NCI-H2171 treated with DMSO at 0.1 percent for 48 hours (cell line): ENCODE measurements at places on chromosomes 16 and 17.

DNA sequence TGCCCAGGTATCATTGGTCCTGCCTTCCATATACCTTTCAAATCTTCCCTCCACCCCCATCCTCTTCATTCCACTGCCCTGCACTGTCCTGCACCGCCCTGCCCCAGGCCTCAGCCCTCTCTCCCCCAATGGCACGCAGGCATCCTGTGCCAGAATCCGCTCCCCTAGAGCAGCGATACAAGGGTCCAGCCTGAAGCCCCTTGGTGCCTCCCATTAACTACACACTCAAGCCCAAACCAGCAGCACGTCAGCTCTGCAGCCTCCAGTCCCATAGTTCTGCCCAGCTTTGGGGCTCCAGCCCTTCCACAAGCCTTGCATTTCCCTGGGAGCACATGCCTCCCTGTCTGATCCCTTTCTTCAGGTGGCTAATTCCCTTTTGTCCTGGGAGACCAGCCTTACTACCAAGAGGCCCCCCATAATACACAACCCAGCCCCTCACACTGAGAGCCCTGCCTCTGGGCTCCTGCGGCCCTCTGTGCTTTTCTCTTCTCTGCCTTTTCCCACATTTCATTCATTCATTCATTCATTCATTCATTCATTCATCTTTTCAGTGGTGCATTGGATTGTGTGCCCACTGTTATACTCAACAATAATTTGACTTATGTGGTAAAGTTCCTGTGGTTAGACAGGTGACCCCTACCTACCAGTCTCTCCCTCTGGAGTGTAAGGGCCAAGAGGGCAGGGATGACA, 26.8 kb upstream of the DLX3 start:
- DNase-seq, result no peak

GRCh38 chr17:876272-876671, 94.1 kb downstream of the MRM3 start:
- no peak for DNase-seq

DNA sequence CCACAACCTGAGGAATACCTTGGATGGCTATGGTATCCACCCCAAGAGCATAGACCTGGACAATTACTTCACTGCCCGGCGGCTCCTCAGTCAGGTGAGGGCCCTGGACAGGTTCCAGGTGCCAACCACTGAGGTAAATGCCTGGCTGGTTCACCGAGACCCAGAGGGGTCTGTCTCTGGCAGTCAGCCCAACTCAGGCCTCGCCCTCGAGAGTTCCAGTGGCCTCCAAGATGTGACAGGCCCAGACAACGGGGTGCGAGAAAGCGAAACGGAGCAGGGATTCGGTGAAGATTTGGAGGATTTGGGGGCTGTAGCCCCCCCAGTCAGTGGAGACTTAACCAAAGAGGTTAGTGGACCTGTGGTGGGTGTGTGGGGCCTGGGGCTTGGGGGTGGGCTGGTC, 3.1 kb downstream of the NFE2L1 start:
- no peak for DNase-seq

- DNase-seq, result no peak
These were observed 73.0 kb downstream of the HS3ST2 start for GRCh38 chr16:22886927-22887326.

DNA sequence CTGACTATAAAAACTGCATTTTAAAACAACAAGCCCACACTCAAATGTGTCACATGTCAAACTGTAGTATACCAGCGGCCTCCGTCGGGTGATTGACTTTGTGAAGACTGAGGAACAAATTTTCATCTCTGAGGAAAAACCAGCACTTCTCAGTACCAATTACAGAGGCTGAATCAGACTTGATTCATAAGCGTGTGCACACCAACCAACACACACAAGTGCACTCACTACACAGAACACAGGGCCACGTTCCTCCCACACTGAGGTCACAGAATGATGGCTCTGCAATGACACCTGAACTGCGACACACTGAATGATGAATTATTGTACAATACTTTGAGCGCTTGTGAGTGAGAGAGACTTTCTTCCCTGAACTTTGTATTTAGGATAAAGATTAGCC, 29.6 kb downstream of the XPO6 start:
- DNase-seq, result no peak

DNA sequence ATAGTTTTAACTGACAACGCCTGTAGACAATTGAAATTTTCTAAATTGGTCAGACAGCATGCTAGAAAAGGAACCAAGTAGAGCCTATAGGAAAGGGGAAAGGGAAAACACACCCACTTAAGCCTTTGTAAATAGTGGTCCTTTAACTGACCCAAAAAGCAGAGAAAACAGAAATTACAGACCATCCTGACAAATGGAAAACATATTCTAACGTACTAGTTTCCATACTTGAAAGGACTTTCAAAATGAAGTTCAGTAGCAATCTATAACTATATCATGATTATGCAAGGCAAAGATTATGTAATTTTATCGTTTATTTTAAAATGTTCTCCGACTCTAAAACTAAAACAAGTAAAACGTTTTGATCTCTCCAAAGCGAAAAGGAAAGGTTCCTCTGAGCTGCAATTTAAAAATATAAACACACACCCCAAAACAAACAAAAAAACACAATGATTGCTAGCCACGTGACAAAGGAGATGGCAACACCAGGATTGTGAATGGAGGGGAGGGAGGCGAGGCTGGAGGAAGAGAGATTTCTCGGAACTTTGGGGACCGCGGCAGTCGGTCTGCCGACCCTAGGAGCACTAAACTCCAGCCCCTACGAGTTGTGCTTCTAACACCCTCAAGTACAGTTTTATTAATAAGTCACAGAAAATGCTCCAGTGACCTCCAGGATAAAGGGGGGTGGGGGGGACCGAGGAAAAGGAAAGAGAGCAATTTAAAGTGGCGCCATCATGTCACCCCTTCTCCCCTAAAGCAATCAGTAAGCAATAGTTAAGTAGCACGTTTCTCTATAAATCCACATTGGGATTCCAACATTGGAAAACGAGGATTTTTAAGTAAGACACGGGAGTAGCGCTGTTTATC, 1.7 kb downstream of the KANSL1 start:
- DNase-seq, result peak; percentile 81

GRCh38 chr17:17883801-17884200, 47.0 kb upstream of the SREBF1 start:
- no peak for DNase-seq

GRCh38 chr17:49515196-49515770, 20.2 kb downstream of the NGFR start:
- peak; percentile 93 for DNase-seq

GRCh38 chr17:71286625-71287024, 834.2 kb upstream of the SOX9 start:
- DNase-seq, result no peak

GRCh38 chr17:64231567-64232141, 31.4 kb downstream of the TEX2 start:
- no peak for DNase-seq

DNA sequence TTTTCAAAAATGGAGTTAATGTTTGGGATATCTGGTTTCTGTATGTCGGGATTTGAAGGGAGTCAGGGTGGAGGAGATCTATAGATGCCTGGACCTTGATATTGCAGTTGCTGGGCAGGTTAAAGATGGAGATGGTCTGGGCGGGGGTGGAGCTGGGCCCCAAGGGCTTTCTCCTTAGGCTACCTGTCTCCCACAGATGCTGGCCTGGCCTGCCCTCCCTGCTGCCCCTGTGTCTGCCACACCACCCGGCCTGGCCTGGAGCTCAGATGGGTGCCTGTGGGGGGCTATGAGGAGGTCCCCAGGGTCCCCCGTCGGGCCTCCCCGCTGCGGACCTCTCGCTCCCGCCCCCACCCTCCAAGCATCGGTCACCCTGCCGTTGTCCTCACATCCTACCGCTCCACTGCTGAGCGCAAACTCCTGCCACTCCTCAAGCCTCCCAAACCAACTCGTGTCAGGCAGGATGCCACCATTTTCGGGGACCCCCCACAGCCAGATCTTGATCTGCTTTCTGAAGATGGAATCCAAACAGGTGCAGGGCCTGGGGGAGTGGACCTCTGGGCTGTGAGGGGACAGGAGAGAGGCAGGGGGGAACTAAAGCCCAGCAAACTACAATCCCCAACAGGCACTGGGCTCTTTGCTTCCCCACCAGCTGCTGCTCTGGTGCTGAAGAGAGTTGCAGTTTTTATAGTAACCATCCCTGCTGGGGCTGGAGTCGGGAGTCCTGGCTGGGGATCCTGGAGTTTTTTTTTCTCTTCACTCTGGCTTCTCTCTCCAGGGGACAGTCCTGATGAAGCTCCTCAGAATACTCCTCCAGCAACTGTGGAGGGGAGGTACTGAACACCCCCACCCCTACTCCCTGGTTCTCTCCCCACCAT, 2.9 kb downstream of the ARHGEF15 start:
- DNase-seq, result peak; percentile 27

GRCh38 chr17:50205111-50205962, 3.9 kb upstream of the COL1A1 start:
- DNase-seq, result no peak

GRCh38 chr17:31830971-31831858, 27.8 kb downstream of the COPRS start:
- DNase-seq, result no peak

- DNase-seq, result peak; percentile 57
These were observed 229.6 kb downstream of the MRTFB start for GRCh38 chr16:14300705-14301168.

DNA sequence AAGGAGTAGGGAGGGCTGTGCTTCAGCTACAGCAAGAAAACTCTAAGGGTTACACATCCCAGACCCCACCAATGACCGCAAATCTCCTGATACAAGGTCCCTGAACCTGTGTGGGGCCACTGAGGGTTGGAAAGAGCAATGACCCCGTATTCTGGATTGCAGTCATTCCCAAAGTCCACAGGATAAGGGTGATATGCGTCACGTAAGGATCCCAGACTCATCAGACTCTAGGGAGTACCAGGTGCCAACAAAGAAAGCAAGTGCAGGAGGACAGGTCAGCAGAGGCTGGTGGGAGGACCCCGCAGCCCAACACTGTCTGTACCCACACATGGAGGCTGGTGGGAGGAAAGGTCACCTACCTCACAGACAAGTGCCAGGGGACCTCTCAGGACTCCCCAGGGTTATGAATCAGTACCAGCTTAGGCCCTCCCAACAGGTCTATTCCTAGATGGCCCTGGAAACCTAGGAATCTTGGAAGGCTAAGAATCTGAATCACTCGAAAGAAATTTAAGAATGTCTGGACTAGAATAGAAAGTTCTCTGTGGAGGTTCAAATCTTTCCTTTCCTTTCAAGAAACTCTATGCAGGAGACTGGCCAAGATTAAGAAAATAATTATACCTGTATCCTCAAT, 16.2 kb downstream of the PITPNA start:
- no peak for DNase-seq

DNA sequence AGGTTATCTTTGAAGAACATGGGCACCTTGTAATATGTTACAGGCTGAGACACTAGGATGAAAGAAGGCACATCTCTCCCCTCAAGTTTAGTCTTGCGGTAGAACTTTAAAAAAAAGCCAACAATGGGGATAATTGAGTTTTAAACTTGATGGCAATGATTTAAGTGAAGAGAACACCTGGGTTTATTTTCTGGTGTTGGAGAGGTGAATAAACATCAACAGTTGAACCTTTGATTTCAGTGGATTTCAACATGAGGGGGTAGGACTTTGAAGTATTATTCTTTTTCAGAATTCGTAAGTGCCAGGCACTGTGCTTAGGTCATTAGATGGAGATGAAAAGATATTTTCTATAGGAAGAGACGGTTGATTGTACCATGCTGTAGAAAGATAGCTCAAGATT, 22.3 kb downstream of the HAPSTR1 start:
- no peak for DNase-seq

GRCh38 chr17:33137426-33137825, 145.8 kb downstream of the SPACA3 start:
- DNase-seq, result no peak

DNA sequence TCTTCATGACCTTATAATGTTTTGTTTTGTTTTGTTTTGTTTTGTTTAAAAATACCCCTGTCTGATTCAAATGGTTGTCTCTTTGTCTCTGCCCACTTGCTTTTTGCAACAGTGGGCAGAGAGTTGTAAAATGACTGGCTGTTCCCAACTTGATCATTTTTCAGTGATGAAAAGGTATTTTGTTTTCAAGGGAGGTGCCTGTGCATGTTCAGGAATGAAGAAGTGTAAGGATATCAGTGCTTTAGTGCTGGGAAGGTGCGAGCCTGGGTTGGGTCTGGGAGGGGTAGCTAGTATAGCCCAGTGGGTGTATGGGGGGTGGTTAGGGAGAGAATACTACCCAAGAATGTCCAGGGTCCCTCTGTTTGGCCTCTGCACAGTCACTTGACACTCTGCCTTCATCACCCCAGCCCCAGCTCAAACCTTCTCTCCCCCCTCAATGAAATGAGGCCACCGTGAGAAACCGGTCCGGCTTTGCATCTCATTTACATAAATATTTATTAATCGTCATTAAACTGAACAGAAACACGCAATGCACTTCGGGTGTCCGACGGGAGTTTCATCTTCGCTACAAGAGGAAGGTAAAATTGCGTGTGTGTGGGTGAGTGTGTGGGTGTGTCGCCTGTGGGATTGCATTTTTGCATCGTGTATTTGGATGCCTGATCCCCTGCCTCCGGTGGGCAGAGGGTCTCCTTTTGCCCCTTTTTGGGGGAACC, 4.3 kb downstream of the NEUROD2 start:
- no peak for DNase-seq

DNA sequence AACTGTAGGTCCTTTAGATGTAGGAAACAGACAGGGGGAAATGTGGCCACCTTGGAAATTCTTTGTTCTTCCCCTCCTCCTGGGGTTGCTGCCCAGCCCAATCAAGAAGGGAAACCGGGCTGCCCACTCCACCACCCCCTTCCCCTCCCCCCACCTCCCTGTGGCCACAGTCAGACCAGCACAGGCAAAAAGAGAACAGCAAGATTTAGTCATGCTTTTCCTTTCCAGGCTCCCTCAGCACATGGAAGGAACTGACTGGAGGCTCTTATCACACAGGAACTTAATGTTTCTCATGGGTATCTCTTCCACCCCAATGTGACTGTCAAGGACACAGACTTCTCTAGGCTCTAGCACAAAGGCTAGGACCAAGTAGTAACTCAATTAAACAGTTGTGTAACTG, 3.0 kb upstream of the CCL1 start:
- no peak for DNase-seq

GRCh38 chr17:50986989-50987660, 121.0 kb upstream of the TOB1 start:
- no peak for DNase-seq

DNA sequence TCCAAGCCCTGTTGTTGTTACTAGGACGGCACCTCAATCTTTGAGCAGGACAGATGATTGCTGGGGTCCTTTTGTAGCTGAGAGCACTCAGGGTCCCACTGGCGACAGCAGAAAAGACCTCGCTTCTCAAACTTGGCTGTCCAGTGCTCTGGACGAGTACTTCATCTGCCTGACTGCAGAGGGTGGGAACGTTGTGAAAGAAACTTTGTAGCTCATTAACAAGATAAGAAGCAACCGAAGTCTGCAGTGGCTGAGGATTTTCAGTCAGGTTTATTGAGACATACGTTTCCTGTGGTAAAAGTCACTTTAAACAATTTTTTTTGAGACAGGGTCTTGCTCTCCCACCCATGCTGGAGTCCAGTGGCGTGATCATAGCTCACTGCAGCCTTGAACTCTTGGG, 191.7 kb downstream of the PRKCB start:
- no peak for DNase-seq

GRCh38 chr16:21708533-21709115, 44.9 kb downstream of the OTOA start:
- peak; percentile 71 for DNase-seq
